DMS53 (cell line): ENCODE measurements at places on chromosomes 2 and 18.

GRCh38 chr2:180675170-180675569, 305.2 kb upstream of the UBE2E3 start:
- peak; percentile 30 for DNase-seq

- no peak for DNase-seq
Measured at GRCh38 chr2:234287650-234288049, 209.2 kb downstream of the ARL4C start.

DNA sequence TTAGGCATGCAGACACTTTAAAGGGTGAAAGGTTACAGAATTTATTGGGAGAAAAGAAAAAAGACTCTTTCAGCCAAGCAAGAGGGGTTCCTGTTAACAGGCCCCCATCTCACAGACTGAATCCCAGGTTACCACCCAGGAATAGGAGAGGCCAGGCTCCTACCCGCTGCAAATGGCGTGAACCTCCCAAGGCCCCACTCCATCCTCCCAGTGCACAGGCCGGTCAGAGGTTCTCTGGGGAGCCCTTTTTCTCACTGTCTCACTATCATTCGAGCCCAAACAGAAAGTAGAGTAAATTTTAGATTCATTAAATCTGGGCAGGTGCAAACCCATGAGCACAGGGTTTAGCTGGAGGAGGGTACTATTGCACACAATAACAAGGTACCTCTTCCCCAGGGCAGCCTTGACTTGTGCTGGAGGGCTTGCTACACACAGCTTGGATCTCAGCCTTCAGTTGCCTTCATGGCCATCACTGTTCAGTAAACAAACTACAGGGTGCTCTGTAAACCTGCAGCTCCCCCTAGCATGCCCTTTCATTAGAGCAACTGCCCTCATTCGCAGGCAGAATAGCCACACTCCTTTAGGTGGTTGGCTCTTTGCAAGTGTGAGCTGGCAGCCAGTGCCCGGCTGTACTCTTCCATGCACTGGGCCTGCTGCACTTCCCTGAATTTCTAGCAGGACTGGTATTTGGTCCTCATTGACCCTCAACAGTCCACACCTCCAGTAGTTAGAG, 7.3 kb upstream of the PLEK start:
- peak; percentile 82 for DNase-seq

- peak; percentile 95 for DNase-seq
Measured at GRCh38 chr2:109438773-109439389, 174.9 kb downstream of the SEPTIN10 start.

GRCh38 chr2:26011990-26012856, 21.7 kb upstream of the RAB10 start:
- DNase-seq: peak; percentile 96
